T-helper 17 cell (primary cell): ENCODE measurements at places on chromosomes 13 and 19.

- peak; percentile 83 for DNase-seq
These were observed 533 bp upstream of the ATP8B3 start for GRCh38 chr19:1812426-1813191.

DNA sequence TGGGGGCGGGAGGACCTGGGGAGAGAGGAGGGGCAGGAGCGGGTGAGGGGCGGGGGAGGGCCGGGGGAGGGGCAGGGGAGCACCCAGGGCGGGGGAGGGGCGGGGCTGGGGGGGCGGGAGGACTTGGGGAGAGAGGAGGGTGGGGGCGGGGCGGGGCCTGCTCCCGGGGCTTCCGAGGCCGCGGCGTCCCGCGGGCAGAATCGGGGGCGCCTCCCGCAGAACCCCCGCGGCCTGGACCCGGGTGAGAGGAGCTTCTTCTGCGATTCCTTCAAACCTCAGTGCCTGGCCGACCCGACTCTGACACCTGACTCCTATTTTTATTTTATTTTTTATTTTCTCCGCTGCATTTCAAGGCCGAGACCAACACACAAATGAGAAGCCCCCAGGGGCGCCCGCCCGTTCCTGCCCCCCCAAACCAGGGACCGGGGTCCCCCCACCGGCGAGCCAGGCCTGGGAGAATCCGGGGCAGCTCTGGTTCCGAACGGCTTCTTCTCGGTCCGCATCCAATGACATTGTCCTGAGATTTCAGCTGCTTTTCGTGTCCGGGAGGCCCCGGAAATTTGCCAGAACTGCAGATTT, 470 bp upstream of the GRTP1 start:
- no peak for DNase-seq

DNA sequence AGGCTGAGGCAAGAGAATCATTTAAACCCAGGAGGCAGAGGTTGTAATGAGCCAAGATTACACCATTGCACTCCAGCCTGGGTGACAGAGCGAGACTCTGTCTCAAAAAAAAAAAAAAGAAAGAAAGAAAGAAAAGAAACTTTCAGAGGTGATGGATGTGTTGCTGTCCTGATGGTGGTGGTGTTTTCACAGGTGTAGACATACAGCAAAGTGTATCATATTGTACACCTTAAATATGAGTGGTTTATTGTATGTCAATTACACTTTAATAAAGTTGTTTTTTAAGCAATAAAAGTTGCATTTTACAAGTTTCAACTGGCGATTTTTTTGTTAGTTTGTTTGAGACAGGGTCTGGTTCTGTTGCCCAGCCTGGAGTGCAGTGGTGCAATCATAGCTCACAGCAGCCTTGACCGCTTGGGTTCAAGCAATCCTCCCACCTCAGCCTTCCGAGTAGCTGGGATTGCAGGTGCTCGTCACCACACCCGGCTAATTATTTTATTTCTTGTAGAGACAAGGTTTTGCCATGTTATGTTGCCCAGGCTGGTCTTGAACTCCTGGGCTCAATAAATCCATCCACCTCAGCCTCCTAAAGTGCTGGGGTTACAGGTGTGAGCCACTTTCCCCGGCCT, 13.5 kb upstream of the INSR start:
- no peak for DNase-seq

- DNase-seq = no peak
These were observed 56.6 kb downstream of the COL4A1 start for GRCh38 chr13:110250258-110250891.

GRCh38 chr13:47303626-47304025, 406.8 kb upstream of the HTR2A start:
- DNase-seq = no peak

GRCh38 chr19:43462785-43463380, 2.5 kb downstream of the LYPD3 start:
- DNase-seq = no peak

DNA sequence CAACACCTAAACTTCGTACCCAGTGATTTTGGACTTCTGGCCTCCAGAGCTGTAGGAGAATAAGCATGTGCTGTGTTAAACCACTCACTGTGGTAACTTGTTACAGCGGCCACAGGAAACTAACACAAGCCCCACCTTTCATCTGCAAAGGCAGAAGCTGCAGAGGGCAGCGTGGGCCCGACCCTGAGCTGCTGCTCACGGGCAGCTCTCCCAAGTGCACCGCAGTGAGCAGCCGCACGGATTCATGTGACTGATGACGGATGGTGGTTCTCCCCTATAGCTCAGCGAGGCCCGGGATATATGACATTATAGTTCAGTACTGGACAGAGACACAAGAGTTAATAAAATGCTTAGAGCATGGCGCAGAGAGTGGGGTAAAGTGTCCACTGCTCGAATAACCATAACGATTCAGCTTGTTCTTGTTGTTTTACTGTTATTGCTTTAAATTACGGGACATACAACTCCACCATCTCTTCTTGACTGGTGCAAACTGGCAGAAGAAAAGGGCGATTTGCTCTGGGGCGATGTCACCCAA, 21.9 kb downstream of the VRK3 start:
- DNase-seq = no peak

DNA sequence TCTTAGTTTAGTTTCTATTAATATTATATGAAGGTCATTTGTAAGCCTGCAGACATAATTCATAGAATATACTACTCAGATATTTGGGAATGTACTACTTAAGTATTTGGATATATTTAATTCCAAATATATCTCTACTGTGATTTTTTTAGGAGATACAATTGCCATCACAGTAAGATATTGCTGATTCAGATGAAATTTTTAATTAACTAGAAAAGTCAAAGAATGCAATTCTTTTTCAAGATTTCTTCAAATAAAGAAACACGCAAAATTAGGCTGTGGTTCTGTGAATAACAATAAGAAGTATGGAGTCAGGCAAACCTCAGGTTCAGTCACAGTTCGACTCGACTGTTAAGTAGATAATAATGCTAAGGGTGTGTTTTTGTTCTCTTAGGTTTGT, 550.4 kb upstream of the GPC6 start:
- DNase-seq = no peak

DNA sequence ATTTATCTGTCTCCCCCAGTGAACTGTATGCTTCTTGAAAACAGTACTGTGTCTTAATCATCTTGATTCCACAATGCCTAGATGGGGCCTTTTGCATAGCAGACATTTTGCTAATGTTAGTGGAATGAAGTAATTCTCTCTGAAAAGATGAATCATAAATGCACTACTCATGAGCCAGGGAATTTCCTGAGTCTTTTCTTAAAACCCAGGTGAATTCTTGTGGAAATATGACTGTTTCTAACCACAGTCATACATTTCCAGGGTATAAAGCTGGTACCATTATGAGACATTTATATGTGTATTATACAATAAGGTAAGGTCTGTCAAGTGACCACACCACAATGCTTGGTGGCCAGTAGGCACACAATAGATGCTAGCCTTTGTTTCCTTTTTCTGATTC, 5.5 kb upstream of the KCTD4 start:
- no peak for DNase-seq

- DNase-seq = no peak
These were observed 16.2 kb upstream of the FOXO1 start for GRCh38 chr13:40682449-40683240.

DNA sequence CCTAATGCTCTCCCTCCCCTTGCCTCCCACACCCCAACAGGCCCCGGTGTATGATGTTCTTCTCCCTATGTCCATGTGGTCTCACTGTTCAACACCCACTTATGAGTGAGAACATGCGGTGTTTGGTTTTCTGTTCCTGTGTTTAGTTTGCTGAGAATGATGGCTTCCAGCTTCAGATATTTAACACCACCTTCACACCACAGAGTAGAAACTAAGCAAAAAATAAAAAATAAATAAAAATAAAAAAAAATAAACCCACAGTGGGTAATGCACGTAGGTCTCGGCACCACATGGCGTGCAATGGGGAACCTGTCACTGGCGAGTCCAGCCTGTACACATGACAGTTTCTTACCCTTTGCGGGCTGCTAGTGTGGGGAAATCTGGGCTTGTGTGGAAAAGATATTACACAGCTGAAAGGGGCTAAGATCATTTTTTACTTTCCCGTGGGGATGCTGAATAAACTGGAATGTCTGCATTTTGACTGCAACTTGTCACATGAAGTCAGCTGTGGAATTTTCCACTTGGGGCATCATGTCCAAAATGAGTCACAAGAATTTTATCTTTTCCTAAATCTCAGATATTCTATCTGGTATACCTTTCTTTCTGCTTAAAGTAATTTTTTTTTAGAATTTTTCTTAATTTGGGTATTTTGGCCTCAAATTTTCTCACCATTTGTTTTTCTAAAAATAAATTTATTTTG, 170.5 kb downstream of the IRS2 start:
- DNase-seq = no peak

- no peak for DNase-seq
These were observed 881.9 kb downstream of the SLITRK6 start for GRCh38 chr13:84917252-84917878.

GRCh38 chr19:3175781-3176714, 2.5 kb upstream of the S1PR4 start:
- no peak for DNase-seq

DNA sequence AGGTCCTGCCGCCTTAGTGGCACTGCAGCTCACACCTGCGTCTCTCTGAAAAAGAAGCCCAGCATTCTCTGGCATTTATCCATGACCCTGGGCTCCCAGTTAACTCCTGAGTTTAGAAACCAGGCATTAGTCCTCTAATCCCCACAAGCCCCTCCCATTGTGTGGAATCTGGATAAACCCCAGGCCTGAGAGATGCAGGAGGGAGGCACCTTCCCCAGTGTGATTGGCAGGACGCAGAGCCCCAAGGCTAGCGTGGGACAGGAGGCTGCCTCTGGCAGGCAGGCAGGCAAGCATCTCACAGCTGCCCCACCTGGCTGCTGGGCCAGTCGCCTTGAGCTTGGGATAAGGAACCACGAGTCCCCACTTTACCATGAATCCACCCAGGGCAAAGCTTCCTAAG, 11.0 kb upstream of the SERPINE3 start:
- DNase-seq = no peak

DNA sequence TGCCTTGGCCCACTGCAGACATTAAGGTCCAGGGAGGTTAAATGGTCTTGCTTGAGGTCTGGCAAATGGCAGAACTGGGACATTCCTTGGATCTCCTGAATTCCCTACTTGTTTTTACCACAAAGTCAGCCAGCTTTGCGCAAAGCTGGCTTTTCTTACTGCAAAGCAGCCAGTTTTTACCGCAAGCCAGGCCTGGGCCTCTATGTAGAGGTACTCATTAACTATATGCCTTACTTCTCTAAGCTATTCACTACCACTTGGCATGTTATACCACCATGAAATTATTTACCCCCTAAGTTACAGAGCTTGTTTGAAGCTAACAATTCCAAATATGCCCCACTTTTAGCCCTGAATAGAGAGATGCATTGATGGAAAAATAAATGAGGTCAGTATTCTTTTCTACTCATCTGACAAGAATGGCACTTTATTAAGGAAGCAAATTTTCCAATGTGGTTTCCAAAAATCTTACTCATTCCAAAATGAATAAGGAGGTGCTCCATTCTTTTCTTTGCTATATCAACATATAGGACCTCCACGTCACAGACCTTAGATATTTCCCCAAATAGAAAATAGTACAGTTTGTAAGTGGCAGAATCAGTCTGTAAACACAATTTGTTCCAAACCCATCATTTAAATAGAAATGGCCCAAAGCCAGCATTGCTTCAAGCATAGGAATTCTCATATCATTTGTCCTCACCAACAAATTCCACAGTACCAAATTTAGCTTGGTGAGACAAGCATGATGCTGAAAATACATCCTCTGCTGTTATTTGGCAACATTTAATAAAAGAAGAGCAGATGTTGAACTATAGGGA, 143.9 kb upstream of the TSC22D1 start:
- DNase-seq = no peak

GRCh38 chr13:81025091-81025490, 684.2 kb upstream of the SPRY2 start:
- DNase-seq = no peak

DNA sequence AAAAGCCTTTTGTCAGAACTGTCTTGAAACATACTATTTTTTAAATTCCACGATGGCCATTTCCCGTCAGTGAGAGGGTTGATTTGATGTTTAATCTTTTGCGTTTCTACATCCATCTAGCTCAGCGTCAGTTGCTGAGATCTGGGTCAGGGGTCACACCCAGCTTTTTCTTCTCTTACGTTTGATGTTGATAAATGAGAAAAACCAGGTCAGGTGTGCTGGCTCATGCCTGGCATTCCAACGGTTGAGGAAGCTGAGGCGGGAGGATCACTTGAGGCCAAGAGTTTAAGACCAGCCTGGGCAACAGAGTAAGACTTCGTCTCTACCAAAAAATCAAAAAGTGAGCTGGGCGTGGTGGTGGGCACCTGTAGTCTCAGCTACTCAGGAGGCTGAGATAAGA, 168.9 kb downstream of the PTPRS start:
- DNase-seq = no peak

DNA sequence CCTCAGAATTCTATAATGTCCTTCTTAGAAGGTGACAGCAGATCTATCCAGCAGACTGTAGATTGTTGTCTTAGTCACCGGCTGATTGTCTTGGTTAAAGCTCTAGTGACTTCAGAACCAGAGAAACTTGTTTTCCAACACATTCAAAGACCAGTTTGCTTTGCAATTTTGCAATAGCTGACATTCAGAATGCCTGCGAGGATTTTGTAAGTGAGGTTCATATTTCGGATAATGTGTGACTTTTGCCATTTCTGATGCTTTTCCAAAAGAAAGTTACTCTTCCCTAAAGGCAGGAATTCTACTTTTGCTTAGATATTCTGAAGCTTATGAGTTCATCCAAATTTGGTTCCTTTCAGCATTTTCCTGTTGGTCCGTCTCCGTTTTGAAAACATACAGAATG, 13.2 kb downstream of the SPINT2 start:
- no peak for DNase-seq

GRCh38 chr13:106471957-106472543, 63.4 kb downstream of the EFNB2 start:
- DNase-seq = no peak

- DNase-seq = no peak
These were observed 38.2 kb downstream of the CEP89 start for GRCh38 chr19:32933571-32933970.

GRCh38 chr13:44389876-44390275, 16.3 kb downstream of the SERP2 start:
- no peak for DNase-seq

DNA sequence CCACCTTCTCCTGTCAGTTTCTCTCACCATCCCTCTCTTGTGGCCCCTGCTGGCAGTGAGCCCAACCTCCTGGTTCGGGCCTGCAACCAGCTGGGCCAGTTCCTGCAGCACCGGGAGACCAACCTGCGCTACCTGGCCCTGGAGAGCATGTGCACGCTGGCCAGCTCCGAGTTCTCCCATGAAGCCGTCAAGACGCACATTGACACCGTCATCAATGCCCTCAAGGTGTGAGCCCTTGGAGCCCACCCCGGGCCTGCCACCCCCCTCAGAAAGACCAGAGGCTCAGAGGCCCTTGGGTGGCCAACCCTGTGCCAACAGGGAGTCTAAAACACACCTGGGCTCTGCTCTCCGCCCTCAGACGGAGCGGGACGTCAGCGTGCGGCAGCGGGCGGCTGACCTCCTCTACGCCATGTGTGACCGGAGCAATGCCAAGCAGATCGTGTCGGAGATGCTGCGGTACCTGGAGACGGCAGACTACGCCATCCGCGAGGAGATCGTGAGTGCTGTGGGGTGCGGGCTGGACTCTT, 13.8 kb downstream of the FUZ start:
- no peak for DNase-seq
